ENCODE measurements at places on chromosomes 4 and X. TPM values are rescaled to one million over a fixed set of nuclear protein-coding genes. Genes with fewer than 3 reads are reported as not detected.

Gene CCDC158
- total RNA-seq: not detected

GRCh38 chr4:169446824-169447223 is 165.6 kb downstream of the NEK1 start:
- no peak for DNase-seq

- DNase-seq: no peak
These were observed 126.9 kb upstream of the VEGFC start for GRCh38 chr4:176919631-176920030.

DNA sequence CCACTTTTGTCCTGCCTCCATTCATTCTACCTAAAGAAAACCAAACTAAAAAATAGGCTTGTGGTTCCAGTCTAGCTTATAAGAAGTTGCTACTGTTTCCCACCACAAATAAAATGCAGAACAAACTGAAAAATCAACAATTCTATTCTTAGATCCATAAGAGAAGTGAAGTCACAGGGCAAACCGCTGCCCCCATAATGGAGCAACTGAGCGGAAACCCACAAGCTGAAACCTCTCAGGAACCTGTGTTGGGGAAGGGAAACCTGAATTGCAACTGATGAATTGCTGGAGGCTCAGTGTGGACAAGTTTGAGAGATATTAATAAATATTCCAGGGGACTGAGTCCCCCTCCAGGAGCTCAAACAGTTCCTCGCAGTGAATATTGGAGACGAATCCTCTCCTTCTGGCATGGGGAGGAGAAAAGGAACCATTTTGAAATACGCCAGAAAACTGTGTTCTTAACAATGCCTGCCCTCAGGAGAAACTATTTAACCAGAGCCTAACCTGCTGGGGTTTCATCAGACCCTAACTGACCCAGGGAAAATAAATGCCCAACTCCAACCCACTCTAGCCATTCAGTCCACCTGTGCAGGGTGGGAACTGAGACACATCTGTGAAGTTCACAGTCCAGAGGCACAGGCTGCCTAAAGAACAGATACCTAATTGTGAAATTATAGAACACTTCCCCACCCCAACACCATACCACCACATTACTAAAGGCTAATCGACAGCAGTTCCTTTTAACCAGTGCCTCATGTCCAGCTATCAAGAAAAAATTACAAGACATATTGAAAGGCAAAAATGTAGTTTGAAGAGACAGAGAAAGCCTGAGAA is 22.8 kb upstream of the SH3RF1 start:
- no peak for DNase-seq

- DNase-seq: no peak
These were observed 44.6 kb upstream of the SLITRK2 start for GRCh38 chrX:145773006-145773405.

Gene PLK4
- total RNA-seq: 52.4 TPM

DNA sequence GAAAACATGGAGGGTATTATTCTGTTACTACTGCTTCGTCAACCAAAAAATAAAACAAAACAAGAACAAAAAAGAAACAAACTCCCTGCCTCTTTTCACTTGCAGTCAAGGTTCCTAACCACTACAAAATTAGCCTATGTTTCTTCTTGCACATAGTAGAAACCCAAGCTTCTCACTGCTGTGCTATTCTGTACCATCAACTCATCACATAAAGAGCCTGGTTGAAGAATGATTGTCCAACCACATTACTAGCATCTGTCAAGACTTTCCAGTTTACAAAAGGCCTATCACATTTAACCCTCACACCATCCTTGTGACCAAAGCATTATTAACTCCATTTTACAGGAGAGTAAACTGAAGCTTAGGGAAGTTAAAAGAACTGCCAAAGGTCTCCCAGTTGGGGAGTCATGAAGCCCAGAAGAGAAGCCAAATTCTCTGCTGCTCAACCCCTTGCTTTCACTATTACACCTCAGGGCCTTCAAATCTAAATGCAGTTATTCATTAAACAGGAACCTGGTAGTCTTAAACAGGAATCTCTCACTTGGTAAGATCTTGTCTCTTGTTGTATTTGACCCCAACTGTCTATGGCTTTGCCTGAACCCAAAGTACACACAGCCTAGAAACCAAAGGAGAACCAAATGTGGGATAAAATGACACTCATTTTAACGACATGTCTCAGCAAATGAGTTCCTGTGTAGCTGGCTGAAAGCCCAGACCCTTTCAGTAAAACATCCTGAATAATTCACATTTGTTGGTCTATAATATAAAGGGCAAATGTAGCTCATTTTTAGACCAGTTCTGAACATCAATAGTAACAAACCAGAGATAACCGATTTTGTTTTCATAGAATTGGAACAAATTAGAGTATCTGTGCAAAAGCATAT is 8.6 kb downstream of the F9 start:
- no peak for DNase-seq

- DNase-seq: peak; percentile 31
These were observed 15.3 kb downstream of the STAG2 start for GRCh38 chrX:123976706-123977316.

DNA sequence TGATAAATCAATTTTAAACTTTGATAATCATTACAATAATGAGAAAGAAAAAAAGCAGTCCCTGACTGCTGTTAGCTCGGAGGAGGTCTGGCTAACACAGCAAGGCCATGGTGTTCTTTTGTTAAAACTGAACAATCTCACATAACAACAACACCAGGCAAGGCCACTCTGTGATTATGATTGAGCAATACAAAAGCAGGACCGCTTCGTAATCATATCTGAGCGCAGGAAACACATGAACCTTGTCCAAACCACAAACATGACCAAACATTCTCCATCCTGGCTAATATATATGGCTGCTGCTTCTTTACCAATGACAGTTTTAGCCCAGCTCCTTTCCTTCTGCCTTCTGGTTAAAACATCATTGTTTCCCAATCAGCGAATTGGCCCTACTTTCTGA is 76.8 kb upstream of the DDX53 start:
- DNase-seq: no peak

DNA sequence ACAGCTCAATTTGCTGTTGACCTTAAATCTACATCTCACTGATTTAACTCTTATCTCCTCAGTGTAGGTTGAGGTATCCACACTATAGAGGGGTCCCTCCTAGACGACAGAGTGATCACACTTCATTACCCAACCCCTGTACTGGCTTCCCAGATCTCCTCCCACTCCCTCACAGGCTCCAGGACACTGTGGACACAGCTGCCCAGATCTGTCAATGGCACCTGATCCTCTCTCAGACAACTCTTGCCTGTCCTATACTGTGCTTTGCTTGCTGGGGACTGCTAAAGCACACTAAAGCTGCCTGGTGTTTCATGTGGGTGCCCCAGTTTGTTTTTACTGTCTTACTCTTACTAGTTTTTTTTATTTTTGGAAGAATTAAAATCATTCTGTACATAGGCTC is 27.9 kb downstream of the RAB40AL start:
- DNase-seq: no peak

- DNase-seq: peak; percentile 36
These were observed 35.1 kb upstream of the CYP2U1 start for GRCh38 chr4:107896158-107896645.

DNA sequence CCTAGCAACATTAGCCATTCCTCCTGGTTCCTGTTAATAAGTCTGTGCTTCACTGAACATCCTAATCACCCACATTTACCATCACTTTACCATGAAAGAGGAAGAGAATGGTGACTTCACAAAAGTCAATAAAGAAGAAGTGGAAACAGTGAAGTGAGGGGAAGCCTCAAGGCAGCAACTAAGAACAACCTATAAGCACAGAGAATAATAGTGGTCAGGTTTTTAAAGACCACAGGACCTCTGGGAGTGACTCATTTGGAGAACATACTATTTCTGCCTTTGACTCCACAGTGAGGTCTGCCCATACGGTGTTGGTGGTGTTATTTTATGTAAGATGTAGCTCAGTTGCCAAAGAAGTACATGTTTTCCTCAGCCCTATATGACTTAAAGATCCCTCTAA is 86.0 kb upstream of the TET2 start:
- DNase-seq: no peak

Gene ZCCHC4
- total RNA-seq: 16.9 TPM

Gene EDA
- total RNA-seq: 8.8 TPM

Gene GIMD1
- not detected for total RNA-seq

DNA sequence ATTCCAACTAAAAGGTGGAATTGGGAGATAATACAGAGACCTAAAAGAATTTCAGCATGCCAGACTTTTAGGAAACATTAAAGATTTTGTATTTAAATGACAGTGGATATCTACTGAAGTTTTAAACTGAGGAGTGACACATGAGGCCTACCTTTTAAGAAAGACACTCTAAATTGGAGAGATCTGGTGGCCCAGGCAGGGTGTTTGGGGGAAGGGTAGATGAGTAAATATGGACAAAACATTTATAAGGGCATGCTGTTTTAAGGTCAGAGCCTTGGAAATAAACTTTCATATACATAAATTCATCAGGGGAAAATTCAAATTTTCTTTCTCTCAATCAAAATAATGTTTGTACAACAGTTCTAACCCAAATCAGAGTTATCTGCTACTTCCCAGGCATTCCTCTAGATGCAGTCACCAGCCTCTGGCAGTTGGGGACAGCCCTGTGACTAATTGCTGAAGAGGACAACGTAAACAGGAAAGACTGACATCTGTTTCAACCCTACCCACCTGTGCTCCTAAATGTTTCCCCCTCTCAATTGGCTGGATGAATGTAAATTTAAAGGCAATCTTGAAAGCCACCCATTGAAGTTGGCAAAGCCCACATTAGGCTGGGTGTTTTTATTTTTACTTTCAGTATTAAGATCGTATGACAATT is 1646.9 kb upstream of the ADGRL3 start:
- no peak for DNase-seq

Gene CFAP299
- not detected for total RNA-seq

DNA sequence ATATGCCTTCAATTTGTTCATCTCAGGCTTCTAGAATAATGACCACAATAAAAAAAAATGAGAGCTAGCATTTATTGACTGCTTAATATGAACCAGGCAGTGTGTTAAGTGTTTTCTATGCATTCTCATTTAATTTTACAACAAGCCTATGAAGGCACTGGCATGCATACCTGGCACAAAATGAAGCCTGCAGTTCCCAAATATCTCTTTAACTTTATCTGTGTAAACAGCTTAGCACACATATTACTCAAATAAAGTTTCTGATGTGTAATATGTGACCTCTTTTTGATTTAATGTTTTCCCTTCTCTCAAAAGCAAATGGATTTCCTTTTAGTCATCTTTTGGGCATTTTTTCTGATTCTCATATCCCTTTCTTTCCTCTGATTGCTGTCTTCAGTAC is 671.8 kb downstream of the PCDH7 start:
- no peak for DNase-seq

GRCh38 chrX:49001521-49002090 is 458 bp downstream of the GRIPAP1 start:
- DNase-seq: peak; percentile 1

DNA sequence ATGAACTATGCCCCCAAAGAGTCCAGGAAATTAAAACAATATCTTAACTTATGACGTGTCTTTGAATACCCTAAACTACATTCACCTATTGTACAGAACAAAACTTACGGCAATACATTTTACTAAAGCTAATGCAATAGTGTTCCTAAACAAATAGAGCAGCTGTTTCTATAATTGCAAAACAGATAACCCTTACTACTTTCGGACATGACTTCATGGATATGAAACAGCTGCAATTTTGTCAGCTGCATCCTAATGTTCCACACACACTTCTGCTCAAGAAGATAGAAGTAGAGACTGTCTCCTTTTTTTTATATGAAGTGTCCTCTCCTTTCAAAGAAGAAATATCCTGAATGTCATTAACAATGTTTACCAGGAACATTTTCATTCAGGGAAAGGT is 174.9 kb downstream of the ACTRT1 start:
- DNase-seq: no peak

GRCh38 chrX:123803331-123803983 is 56.4 kb upstream of the XIAP start:
- DNase-seq: peak; percentile 97

- no peak for DNase-seq
These were observed 223.9 kb upstream of the VEGFC start for GRCh38 chr4:177016541-177017141.

DNA sequence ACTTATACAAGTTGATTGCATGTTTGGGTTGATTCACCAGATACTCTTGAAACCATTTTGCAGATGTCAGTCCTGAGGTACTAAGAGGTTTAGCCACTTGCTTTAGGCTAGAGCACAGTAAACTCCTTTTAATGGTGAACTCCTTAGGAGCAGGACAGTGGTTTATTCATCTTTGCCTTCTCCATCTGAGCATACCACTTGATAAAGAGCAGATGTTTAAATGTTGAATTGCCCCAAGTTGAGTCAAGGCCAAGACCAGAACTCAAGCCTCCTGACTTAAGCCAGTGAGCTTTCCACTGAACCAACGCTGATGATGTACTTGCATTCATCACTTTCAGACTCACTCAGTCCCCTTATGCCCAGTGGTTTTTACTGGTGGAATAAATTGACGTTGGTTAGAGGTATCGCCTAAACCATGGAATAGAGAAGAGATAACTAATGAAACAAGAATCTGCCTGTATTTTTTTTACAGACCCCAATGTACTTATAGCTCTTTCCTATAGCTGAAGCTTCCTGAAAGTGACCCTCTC is 7.5 kb downstream of the DAPP1 start:
- no peak for DNase-seq

Gene LRPAP1
- 81.5 TPM for total RNA-seq

GRCh38 chr4:27350161-27350560 is 489.5 kb downstream of the STIM2 start:
- DNase-seq: no peak

DNA sequence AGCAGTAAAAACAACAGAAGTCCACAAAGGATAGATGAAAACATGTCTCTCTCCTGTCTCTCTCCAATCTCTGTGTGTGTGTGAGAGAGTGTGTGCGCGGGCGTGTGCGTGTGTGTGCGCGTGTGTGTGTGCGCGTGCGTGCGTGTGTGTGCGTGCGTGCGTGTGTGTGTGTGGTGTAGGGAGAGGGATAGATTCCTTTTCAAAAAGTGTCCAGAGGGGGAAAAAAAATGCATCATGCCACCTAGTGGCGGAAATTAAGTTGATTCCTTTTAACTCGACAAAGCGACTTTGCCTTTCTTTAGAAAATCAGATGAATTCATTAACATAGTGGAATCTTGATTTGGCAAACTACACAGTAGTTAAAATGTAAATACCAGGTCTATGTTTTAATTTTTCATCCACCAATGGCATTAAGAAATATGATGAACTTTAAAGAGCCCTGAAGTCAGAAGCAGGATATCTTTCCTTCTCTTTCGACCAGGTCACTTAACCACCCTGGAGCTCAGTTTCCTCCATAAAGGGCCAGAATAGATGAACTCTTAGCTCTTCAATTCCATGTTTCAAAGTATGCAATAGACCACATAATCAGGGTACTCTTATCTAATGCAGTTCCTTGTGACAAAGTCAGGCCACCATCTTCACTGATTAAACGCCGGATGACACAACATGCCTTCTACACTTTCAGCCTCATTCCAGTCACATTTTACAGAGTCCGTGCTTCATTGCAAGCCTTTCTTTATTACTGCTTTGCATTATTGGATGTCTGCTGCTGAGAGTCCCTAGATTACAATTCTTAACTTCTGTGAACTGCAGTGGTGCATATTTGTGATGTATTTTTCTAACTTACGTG is 162.8 kb downstream of the FBXO8 start:
- DNase-seq: peak; percentile 62

- DNase-seq: no peak
These were observed 9.0 kb downstream of the USO1 start for GRCh38 chr4:75733369-75733768.

Gene PPEF2
- total RNA-seq: not detected

Measured in HepG2 (cell line).